CD4-positive, alpha-beta T cell treated with Interleukin-12 subunit alpha and Interleukin-12 subunit beta, for 1 hour (primary cell): ENCODE measurements at places on chromosomes 12 and 14.
A peak's percentile ranks its signal among the peaks of the same experiment; 100 is the strongest.

GRCh38 chr12:111578276-111578970 is 20.7 kb downstream of the ATXN2 start:
- no peak for DNase-seq

- DNase-seq: no peak
Measured at GRCh38 chr14:94773655-94774343, 3.9 kb upstream of the GSC start.

GRCh38 chr12:26434299-26435068 is 239.1 kb downstream of the SSPN start:
- peak; percentile 3 for DNase-seq

DNA sequence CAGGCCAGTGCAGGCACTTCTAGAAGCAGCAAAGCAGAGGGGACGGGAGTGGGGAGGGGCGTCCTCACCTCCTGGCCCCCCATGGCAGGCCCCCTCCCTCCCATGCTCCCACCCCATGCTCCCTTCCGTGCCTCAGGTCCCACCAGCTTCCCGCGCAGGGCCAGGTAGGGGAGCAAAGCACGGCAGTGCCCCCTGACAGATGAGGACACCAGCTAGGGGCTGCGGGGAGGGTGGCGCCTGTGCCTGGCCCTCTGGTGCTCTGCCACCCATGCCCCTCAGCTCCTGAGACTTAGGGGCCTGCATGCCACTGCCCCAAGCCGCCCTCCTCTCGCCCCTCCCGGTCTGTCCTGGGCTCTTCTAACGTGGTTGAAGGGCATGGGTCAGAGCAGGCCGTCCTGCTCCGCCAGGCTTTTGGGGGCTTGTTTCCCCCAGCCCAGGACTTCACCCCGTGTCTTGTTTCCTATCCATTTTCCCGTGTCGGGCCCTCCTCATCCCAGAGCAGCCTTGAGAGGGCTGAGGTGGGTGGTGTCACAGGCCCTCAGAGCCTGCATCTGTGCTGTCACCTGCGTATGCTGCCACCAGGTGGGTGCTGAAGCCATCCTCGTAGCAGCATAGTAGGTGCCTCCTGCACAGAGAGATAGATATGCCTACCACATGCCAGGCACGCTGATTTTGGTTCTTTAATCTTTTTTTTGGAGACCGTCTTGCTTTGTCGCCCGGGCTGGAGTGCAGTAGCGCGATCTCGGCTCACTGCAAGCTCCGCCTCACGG is 10.2 kb downstream of the TRMT61A start:
- no peak for DNase-seq

GRCh38 chr12:5480938-5481303 is 49.0 kb downstream of the NTF3 start:
- no peak for DNase-seq
